Suppressor macrophage treated with lipopolysaccharide for 4 hours (primary cell): ENCODE measurements at places on chromosomes 12 and 14.

GRCh38 chr14:97276573-97276972, 479.4 kb downstream of the VRK1 start:
- DNase-seq: no peak

DNA sequence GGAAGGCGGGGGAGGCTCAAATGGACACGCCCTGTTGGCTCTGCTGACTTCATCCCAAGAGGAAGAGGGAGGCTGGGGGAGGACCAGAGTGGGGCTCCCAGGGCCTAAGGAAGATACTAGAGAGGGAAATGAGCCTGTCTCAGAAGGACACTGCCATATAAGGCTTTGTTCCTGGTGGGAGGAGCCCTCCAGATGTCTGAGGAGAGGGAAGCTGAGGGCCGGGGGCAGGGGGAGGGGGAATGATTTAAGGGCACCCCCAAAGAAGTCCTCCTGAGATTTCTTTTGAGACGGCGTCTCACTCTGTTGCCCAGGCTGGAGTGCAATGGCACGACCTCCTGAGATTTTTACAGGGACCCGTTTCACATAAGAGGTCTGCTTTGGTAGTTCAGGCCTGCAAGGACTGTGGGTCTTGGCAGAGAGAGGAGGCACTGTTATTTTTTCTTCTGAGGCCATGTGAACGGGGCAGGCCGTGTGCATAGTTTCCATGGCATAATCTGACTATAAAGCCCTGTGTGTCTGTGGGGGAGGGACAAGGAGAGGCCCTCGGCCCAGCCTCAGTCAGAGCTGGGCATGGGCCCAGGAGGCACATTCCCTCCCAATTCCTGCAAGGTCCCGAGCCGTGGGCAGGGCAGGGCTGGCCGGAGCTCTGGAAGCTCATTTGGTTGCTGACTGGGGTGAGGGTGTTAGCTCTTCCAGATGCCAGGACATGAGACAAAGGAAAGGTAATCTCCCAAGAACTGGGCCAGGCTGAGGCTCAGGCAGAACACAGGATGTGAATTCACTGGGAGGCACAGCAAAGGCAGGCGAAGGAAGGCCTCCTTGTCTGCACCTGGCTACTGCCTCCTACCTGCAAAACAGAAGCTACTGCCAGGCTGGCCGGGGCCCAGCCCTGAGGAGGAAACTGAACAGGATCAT, 22.2 kb upstream of the PLEKHG3 start:
- DNase-seq: peak; percentile 46

- DNase-seq: no peak
Measured at GRCh38 chr14:56340932-56341331, 222.7 kb downstream of the PELI2 start.

- DNase-seq: no peak
Measured at GRCh38 chr14:68800390-68800789, 7.5 kb upstream of the ZFP36L1 start.

DNA sequence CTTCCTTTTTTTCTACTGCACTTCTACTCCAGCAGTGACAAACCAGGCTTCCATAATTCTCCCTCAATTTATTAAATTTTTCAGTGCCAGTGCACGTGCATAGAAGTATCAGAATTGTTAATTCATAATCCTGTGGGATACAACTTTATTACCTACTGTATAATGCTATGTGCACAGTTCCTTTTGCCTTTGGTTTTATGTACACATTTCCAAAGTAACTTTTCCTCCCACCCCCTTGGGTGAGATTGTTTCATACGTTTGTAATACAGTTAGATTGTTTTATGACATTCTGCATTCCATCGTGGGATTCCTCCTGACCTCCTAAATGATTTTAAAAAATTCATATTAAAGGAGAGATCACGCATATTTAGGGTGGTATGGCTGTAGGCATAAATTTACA, 128.1 kb downstream of the TTC6 start:
- no peak for DNase-seq

GRCh38 chr12:12468575-12468974, 94.1 kb downstream of the DUSP16 start:
- no peak for DNase-seq

DNA sequence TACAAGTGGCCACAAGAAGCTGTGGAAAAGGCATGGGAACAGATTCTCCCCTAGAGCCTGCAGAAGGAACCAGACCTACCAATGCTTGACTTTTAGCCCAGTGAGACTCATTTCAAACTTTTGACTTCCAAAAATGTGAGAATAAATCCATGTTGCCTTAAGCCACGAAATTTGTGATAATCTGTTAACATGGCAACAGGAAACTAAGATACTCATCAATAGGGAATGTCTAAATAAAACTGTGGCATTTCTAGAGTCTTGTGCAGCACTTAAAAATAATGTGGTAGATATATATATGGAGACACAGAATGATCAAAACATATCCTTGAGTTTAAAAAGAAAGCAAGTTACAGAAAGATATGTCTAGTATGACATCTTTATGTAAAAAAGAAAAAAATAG, 12.0 kb downstream of the HECTD4 start:
- no peak for DNase-seq
